ENCODE measurements at places on chromosomes 6 and 20.

DNA sequence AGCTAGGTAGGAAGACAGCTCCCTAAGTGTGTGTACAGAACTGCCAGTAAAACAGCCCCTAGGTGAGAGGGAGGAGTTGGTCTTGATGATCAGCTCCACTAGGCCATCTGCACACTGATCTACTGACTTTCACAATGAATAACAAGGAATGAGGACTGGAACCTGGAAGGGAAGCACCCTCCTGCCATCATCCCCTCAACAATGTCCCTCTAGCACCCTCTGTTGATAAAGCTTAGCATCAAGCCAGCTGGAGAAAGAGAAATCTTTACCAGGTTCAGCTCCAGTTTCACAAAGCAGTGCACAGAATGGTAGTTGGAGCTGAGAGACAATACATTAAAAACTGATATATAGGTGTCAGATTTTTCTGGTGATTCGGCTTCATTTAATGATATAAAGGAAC, 57.2 kb upstream of the IRAK1BP1 start:
- DNase-seq, result peak; percentile 21

DNA sequence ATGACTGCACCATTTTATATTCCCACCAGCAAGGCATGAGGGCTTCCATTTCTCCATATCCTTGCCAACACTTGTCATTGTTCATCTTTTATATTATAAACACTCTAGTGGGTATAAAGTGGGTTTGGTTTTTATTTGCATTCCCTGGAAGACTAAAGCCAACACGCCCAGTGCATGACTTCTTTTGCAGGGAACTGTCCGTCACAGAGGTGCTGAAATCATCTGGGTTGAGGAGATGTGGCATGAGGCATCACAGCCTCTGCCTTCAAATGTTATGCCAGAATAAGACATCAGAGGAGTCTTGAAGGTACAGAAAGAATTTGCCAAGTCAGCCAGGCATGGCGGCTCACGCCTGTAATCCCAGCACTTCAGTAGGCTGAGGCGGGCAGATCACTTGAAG, 29.9 kb upstream of the FAM210B start:
- DNase-seq, result no peak

DNA sequence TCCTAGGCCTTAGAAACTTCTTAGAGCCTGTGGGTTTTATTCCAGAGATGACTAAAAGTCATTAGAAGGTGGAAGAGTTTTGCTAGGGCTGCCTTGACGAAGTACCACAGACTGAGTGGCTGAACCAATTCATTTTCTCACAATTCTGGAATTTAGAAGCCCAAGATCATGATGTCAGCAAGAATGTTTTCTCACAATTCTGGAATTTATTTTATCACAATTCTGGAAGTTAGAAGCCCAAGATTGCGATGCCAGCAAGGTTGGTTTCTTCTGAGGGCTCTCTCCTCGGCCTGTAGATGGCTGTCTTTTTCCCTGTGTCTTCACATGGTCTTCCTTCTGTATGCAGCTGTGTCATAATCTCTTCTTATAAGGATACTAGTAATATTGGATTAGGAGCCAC, 672.9 kb upstream of the MARCKS start:
- DNase-seq, result no peak

DNA sequence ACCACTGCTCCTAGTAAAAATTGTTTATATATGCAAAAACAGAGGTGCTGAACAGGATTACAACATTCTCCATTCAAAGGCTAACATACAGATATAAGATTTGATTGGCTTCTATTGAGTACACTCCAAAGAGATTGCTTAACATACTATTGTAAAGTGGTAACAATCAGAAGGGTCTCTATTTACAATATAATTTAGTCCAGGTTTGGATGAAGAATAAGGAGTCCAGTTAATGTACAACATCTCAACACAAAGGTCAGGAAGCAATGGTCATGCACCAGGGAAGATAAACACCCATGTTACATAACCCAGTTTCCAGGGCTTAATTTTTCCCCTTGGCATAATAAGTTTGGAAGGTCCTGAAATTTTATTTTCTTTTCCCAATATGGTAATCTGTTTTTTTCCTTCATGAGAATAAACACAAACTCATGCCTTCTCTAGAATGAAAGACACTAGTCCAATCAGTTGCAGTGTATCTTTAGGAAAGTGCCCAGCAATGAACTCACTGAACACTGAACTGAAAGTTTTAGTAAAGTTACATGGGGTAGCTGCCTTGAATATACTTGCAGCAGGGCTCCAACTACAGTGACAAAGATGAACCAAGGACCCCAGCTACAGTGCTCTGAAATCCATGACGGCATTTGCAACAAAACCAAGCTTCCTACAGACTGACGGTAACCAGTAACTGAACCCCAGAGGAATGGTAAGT, 255.3 kb upstream of the GJE1 start:
- no peak for DNase-seq

- no peak for DNase-seq
Observed at GRCh38 chr6:147401779-147402178, 106.7 kb upstream of the SAMD5 start.

GRCh38 chr6:163263998-163264661, 150.4 kb upstream of the QKI start:
- DNase-seq, result no peak

- DNase-seq, result peak; percentile 77
Observed at GRCh38 chr20:46757754-46758678, 48.6 kb downstream of the SLC2A10 start.

DNA sequence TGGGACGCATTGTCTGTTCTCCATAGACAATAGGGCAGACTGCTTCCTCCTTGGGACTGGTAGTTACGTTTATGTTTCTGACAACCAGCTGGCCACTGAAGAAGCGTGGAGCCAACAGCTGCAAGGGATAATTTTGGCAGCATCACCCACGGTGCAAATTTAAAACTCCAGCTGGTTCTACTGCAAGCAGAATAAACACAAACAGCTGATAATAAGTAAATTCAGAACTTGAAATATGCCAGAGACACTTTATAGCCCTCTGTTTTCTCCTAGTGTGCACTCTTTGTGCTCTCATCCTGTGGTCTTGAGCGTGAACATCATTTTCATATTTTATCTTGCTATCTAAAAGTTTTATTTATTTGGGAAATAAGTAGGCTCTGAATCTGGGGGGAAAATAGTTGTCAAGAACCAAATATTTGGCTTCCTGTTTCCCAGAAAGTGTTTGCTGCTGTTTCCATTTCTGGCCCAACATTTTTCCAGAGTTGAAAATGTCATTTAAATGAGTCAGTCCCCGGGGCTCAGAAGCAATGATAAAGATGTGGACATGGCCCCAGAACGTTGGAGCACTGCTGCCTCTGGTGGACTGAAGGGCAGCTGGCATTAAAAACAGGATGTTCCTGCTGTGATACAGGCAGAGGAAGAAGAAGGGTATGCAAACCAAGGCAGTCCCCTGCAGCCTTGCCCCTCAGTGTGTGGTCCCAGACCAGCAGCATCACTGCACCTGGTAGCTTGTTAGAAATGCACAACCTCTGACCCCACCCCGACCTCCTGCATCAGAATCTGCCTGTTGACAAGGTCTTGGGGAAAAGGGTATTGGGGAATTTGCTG, 12.5 kb upstream of the THBD start:
- DNase-seq, result no peak

GRCh38 chr20:36366623-36367369, 60.7 kb downstream of the DLGAP4 start:
- DNase-seq, result no peak

Measured in GM10248 (cell line).